HT1080 (cell line): ENCODE measurements at places on chromosomes 4 and X. TPM values are rescaled to one million over a fixed set of nuclear protein-coding genes. Genes with fewer than 3 reads are reported as not detected.
A peak's percentile ranks its signal among the peaks of the same experiment; 100 is the strongest.

DNA sequence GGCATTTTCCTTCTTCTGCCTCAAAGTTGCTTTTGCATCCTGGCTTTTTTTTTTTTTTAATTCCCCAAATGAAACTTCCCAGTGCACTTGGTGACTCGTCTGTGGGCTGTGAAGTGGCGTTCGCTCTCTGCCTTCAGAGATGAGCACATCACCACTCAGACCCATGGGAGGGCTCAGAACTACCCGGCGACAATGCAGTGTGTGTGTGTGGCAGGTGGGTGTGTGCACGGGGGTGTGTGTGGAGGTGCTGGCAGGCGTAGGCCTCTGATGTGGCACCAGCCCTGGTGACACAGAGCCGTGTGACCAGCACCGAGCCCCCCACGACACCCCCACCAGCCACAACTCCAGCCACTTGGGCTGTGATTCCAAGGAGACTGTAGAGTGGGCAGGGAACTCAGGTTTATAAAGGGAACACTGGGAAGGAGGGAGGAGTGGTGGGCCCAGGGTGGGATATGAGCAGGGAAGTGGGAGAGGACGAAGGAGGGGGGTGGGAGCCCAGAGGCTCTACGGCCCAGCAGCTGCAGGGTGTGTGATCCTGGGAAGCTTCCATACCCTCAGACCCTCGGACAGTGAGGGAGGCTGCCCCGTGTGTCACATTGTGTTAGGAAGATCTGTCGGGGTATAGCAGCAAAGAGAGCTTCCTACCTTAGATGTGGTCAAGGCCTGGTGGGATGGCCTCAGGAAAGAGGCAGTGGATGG, 6.0 kb upstream of the WFS1 start:
- DNase-seq: no peak

DNA sequence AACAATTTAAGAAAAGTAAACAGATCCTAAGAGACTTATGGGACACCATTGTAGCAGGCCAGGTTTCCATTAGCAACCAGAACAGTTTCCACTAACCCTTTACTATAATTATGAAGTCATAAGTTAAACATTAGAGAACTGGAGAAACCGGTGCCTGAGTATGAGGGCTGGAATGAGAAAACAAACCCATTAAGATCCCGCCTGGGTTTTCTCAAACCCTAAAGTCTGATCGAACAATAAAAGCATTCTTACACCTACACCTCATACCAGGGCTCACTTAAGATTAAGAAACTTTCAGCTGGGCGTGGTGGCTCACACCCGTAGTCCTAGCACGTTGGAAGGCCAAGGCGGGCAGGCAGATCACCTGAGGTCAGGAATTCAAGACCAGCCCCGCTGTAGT, 13.7 kb upstream of the DHX15 start:
- no peak for DNase-seq

DNA sequence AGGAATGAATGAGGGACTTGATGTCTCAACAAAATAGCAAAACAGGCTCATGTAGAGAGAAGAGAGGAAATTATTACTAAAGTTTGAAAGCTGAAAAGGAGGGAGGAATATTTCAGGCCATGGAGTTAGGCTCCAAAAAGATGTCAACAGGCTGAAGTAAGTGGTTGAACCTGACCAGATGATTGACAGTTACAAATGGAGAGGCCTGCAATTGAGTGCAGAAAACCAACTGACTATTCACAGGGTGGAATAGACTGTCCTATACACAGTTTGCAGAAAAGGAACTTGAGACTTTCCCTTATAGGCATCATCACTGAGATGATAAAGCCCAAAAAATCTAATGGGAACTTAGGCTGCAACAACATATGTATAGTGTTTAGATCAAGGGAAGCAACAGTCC, 233.3 kb downstream of the AR start:
- no peak for DNase-seq

- no peak for DNase-seq
Measured at GRCh38 chrX:74009041-74009440, 294.9 kb upstream of the ZCCHC13 start.

DNA sequence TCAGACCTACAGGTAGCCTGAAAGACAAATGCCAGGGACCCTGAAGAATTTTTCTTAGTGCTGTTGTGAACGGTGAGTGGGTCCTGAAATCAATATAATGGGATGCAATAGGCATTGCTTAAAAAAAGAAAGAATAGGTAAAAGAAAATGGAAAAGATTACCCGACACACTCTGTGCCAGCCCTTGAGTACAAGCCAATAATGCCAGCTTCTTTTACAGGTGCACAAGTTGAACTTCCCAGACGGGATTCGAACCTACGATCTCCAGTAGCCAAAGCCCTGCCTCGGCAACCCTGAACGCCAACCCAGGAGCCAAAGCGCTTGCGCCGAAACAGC, 24.7 kb upstream of the GLOD5 start:
- DNase-seq: no peak

- peak; percentile 45 for DNase-seq
Measured at GRCh38 chr4:113106108-113106507, 56.7 kb downstream of the ANK2 start.

- DNase-seq: no peak
Measured at GRCh38 chr4:14259936-14260335, 632.4 kb upstream of the BOD1L1 start.

- DNase-seq: peak; percentile 81
Measured at GRCh38 chr4:188145601-188146000, 6.4 kb downstream of the TRIML1 start.

DNA sequence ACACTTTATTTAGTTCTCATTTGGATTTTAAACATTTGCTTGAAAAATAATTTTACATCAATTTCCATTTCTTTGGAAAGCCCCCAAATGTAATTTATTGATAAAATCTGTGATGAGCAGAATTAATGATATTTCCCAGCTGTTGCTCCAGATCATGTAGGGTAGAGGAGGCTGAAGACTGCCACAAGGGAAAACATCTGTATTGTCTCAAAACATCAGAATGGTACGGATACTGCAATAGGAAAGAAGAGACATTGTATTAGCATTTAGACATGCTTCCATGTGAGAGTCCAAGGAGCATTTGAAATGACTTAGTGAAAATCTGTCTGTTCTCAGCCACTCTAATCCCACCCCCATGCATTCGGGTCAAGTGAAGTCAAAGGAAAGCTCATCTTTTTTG, 14.4 kb downstream of the ADH1A start:
- no peak for DNase-seq

DNA sequence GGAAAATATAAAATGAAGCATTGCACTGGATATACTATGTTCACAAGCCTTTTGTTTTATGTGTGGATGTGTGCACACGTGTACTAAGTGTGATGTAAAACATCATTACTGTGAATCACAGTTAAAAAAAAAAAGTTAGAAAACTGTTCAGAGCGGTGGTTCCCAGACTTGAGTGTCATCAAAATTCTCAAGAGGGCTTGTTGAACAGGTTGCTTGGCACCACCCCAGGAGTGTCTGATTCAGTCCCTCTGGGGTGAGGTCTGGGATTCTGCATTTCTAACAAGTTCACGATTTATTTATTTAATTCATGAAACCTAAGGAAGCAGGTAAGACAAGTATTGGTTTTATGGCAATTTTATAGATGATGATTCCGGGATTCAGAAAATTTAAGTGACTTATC, 1.8 kb downstream of the CENPU start:
- DNase-seq: peak; percentile 13

DNA sequence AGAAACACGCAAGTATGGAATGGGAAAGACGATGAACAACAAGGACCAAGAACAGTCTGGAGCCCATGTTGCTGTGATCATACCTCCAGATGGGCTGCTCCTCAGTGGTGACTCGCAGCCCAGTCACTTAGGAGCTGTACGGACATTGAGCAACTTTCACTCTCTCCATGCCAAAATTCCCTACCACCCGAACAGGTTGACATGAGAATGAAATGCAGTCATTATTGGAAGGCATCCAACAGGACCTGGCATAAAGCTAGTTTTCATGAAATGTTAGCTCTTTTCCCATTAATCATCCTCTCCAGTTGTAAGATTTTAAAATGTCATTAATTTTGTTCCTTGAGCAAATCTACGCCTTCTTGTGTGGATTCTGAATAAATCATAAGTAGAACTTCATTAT, 82.7 kb upstream of the GPM6B start:
- DNase-seq: peak; percentile 90

DNA sequence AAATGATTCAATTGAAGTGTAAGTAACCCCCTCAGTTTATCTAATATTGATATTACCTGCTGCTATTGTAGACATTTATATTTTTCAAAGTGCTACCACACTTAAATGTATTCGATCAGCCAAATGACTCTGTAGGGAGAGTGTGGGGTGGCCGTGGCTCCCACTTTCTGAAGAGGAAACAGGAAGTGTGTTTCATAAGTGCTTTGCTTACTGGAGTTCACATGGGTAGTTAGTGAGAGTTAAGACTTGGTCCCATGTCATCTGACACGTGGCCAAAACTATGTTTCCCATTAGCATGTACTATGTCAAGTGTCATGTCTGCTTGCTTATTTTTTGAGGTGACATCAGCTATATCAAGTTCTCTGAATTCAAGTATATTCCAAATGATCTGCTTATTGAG, 308.1 kb upstream of the GATB start:
- no peak for DNase-seq

DNA sequence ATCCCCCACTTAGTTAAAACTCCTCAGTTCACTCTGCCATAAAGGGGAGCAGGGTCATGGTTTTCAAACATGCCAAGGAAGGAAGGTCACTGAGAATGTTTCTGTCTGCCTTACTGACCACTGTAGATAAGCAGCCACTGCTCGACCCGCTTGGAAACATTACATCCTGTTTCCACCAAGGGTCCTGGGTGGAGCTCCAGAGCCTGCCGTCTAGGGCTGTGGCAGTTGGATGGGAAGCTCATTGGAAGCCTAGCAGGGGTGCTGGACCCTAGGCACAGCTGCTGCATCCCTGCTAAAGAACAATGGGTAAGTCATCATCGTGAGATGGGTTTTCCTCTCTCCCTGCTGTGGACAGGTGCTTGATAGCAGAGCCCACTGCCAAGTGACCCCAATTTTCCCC, 76.0 kb upstream of the SRD5A3 start:
- DNase-seq: no peak

- DNase-seq: no peak
Measured at GRCh38 chr4:78325271-78326157, 226.1 kb upstream of the ANXA3 start.

DNA sequence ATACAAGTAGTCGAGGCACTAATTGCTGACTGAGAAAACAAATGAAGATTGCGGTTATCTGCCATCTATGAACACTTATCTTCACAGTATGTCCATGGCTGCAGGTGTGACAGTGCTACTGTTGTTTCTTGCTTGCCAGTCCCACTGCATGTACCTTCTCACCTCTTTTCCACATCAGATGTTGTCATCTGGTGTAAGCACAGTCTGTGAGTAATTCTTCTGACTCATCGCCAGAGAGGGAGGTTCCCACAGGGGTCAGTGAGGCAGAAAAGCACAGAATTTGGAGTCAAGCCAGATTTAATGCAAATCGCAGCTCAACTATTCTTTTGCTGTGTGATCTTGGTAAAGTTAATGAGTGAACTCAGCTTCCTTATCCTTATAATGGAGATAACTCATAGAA, 144.4 kb downstream of the GLRA2 start:
- peak; percentile 84 for DNase-seq

DNA sequence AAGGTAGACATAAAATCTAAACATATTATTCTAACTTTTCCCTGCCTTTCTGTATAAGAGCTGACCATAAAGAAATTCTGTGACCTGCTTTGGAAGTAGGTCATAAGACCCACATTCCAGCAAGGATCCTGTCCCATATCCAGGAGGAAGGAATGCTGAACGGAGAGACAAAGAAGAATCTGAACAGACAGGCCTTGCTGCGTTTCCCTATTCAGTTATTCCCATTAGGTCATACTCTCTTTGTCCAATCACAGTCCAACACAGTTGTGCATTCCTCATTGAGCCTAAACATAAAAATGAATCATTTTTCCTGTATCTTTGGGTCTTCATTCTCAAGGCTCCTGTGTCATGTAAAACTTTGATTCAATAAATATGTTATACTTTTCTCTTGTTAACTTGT, 287.6 kb upstream of the TAPT1 start:
- no peak for DNase-seq

DNA sequence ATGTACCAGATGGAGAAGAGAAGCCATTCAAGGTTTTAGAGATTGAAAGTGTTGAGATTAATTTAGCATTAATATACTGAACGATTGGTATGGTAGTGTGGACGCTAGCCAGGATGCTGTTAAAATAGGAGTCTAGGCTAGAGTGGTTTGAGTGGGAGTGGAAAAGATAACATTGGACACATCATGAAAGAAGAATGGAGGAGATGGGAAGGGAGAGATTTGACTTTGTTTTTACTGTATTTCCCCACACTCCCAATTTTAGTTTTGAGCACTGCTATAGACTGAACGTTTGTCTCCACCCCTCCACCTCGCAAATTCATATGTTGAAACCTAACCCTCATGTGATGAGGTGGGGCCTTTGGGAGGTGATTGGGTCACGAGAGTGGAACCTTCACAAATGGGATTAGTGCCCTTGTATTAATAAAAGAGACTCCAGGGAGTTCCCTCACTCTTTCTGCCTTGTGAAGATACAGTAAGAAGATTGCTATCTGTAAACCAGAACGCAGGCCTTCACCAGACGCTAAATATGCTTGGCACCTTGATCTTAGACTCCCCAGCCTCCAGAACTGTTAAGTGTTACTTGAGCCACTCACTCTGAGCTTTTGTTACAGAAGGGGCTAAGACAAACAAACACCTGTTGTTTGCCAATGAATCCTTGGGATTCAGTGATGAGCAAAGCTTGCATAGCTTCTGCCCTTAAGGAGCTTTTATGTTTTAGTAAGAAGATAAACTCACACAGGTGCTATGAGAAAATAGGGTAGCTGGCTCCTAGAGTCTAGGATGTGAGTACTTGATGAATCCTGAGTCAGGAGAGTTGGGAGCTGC, 25.8 kb downstream of the USP9X start:
- DNase-seq: no peak

GRCh38 chrX:19121898-19122640, at the start of gene ADGRG2:
Gene ADGRG2, minus strand, starts transcription at chrX:19122468. Its CDS starts 53,634 bp downstream, at chrX:19068834.
- DNase-seq: no peak

DNA sequence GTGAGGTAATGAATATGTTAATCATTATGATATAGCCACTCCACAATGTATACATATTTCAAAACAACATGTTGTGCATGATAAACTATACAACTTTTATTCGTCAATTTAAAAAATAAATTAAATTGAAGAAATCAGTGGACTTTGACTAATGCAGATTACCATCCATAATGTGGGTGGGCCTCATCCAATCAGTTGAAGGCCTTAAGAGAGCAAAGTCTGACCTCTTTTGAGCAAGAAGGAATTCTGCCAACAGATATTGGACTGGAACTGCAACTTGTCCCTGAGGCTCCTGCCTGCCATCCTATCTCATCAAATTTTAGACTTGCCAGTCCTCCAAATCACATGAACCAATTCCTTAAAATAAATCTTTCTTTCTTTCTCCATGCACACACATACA, 57.4 kb upstream of the SLC16A2 start:
- DNase-seq: no peak

- DNase-seq: no peak
Measured at GRCh38 chr4:88119943-88120342, 38.5 kb downstream of the ABCG2 start.

GPC3 gene
- total RNA-seq: not detected in 2 replicates

SPANXC gene
- total RNA-seq: 7.5 and 13.9 TPM in 2 replicates

RBM3 gene
- 169 and 174 TPM in 2 replicates for total RNA-seq

PPP1R3F gene
- total RNA-seq: 0.30 and 0.53 TPM in 2 replicates

TCP11X2 gene
- total RNA-seq: 0.10 TPM in 1 of 2 replicates, not detected in the other

SMIM20 gene
- 44.5 and 53.5 TPM in 2 replicates for total RNA-seq

DMP1 gene
- total RNA-seq: not detected in 2 replicates

HMX1 gene
- not detected in 2 replicates for total RNA-seq

BGN gene
- 0.10 and 0.45 TPM in 2 replicates for total RNA-seq

MAGEA12 gene
- 142 and 151 TPM in 2 replicates for total RNA-seq

ARMCX6 gene
- total RNA-seq: 38.2 and 46.0 TPM in 2 replicates

FREM3 gene
- not detected in 2 replicates for total RNA-seq
